Kidney capillary endothelial cell (primary cell): ENCODE measurements at places on chromosomes 4 and X.

DNA sequence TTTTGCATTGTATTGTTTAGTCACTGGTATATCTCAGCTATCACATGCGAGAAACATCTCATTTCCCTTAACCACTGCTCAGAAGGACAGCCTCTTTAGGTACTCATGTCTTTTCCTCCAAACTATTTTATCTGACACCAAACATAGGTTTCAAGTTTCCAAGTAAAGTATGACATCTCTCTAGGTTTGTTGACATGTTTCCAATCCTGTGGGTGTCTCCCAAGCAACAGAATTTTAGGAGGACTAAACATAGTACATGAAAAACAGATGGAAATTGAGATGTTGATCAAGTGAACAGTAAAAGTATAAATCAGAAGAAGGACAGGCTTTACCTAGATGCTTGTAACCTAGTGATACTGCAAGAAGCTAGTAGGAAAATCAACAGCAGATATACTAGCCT lies 371.4 kb downstream of the DTHD1 start:
- no peak for DNase-seq

GRCh38 chr4:57309658-57310057 lies 199.5 kb upstream of the IGFBP7 start:
- no peak for DNase-seq

- DNase-seq = no peak
Observed at GRCh38 chrX:123673813-123674212, 59.0 kb downstream of the THOC2 start.

- DNase-seq = no peak
Observed at GRCh38 chrX:118212817-118213183, 96.2 kb upstream of the KLHL13 start.

- DNase-seq = no peak
Observed at GRCh38 chr4:143559757-143560147, 46.2 kb downstream of the SMARCA5 start.

- no peak for DNase-seq
Observed at GRCh38 chr4:41363384-41363981, 106.8 kb downstream of the UCHL1 start.

DNA sequence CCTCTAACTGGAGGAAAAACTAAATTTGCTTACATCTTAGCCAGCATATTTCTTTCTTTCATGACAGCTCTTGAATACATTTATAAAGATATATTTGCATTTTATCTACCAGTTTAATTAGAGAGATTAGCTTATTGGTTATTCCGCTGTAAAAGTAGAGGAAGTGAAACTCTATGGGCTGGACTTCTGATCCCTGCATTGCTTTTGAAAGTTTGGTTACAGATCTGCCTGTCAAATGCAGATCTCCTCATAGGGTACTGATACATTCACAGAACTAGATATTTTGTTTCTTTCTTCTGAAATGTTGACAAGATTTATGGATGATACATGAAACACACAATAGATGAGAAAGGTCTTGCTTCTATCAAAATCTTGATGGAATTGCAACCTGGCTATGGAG lies 581.4 kb upstream of the AADAT start:
- no peak for DNase-seq

DNA sequence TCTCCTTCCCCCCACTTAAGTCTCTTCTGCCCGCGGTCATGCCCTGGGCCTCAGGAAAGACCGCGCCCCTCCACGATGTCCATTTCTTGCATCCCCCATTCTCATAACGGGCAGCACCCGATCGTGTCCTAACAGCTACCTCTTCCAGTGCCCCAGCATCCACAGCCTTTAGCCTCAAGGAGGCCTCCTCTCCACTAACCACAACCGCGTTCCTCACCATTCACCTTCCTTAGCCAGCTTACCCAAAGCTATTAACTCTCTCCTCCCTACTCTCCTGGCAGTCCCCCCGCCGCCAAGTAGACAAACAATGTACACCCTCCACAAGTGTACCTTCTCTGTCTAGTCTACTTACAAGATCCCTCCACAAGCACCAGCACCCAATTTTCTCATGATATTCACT lies 58.6 kb upstream of the PAGE5 start:
- DNase-seq = no peak

DNA sequence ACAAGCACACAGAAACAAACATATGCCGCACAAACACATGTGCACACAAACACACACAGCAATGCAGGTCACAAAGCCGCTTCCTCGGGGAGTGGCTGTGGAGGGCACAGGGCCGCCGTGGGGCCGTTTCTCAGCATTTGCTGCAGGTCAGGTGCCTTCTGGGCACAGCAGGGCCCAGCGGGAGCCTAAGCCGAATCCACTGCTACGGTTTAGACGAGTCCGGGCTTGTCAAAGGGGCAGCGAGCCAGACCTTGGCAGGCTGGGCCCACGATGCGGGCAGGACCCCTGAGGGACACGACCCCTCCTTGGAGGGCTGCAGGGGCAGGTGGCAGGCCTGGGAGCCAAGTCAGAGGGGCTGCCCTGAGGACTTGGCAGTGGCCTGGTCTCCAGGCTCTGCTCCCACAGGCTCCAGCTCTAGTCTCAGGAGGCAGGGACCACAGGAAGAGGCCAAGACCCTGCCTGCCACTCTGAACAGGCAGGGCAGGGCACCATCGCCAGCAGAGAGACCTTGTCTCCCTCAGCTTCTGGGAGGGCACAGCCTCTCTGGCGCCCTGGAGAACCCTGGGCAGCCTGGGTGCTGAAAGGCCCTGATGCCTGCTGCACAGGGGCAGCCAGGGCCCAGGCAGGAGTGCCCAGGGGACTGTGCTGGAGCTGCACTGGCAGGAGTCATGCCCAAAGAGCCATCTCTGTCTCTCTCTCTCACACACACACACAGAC lies 5.5 kb upstream of the ATP2B3 start:
- no peak for DNase-seq

DNA sequence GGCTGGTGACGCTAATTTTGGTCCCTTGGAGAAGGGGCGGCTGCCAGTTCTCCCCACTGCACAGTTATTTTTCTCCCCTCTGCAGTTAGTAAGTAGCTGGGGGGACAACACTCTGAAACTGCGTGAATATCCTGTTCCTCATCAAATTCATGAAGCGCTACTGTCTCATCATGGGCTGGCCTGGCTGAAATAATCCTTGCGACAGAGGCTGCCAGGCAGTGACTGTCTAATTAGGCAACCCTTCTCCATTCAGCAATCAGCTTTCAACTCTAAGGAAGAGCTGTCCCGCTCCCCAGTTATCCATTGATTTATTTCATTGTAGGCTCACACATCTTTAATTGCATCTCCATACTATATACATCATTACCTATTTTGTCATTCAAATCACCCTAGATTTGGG lies 8.2 kb downstream of the SH3TC1 start:
- DNase-seq = no peak

DNA sequence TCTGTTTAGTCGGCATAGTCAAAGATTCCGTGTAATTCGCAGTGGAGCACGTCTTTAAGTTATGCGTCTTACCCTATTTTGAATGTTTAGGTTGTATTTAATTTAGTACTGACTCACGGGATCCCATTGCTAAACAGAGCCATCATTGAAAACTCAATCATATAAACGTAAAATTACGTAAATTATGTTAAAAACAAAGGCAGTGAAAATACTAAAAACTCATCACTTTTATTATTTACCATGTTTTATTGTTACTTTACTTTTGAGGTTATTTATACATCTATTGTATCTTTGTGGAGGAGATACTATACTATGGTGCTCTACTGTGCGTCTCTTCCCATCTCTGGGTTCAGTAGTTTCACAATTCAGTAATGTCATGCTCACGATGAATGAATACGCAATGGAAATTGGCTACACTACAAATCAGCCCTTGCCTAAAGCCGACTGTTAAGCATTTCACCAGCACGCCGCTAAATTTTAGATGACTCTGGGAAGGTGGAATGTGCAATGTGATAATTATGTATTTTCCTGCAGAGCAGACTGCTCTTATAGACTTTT lies 944 bp downstream of the FUNDC2 start:
- DNase-seq = peak; percentile 5

GRCh38 chrX:54926978-54927377 lies 6.4 kb downstream of the TRO start:
- DNase-seq = no peak

- DNase-seq = no peak
Observed at GRCh38 chr4:37816006-37816405, 10.5 kb upstream of the PGM2 start.

DNA sequence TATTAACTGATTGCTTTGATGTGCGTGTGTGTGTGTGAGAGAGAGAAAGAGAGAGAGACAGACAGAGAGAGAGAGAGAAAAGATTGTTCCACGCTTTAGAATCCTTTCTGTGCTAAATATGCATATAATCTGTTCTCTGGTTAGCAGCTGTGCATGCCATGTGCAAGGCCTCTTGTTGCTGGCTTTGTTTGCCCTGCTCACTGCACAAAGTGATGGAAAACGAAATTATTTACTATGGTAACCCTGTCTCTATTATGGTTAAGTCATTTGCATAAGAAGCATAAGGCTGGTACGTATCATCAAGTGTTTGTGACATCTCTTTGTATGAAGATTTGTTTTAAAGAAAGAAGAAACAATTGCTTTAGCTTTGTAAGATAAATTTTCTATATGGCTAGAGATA lies 190.2 kb upstream of the POF1B start:
- DNase-seq = no peak

- DNase-seq = no peak
Observed at GRCh38 chrX:102846544-102847236, 90.4 kb upstream of the RAB40AL start.

DNA sequence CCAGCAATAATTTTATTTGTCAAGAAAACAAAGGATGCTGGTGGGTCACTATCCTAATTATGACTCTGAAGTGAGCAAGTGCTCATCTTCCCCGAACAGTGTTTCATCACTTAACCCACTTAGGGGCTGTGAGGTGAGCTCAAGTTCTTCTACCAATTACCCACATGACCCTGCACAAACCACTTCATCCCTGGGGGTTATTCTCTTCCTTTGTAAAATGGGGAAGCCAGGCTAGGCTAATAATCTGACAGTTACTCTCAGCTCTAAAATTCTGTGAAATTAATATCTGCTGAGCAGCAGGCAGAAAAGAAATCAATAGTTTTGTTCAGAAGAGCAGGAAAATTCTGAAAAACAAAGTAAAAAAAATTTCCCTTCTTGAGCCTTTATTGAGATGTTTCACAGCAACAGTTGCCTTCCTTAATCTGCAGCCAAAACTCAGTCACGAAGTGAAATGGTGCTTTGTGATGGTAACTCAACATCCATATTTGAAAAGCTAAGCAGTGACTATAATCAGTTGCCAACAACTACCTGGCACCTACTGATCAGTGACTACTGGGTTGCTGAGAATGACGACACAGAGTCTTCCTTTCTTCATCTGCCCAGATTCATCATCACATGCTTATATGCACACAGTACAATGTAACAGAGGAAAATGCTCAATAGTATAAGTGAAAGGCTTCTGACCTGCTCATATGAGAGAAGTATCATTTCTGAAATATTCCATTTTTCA lies 24.1 kb downstream of the ATP8A1 start:
- DNase-seq = no peak

DNA sequence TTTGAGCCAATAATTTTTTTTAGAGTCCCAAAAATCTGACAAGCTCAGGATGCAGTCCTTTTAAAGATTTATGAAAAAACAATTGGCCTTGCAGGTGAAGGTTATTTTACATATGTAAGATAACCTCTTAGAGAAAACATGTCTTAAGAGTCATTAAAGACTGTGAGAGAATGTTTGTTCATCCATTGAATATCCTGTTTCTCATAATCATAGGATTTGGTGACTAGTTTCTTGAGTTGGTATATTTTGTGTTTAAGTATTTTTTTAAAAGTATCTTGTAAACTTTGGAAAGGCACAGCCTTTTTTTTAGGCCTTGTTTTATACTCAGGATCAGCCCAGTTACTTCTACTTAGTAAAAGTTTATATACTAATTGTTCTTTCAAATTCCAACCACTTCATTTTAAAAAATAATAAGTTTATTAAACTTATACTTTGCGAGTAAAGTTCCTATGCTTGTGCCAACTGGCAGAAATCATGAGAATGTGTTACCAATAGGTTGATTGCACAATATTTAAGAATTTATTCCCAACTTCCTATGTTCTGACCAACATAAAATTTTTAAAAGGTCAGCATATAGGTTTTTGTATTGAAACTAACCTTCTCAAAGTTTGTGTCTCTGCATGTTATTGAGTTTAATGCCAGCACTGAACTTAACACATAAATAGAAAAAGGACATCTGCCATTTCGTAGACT lies 40.0 kb upstream of the ARSJ start:
- no peak for DNase-seq

- DNase-seq = no peak
Observed at GRCh38 chr4:68316193-68316969, 33.5 kb downstream of the YTHDC1 start.

- no peak for DNase-seq
Observed at GRCh38 chrX:9534686-9535085, 69.8 kb downstream of the TBL1X start.

- DNase-seq = peak; percentile 21
Observed at GRCh38 chr4:98838977-98839618, 89.8 kb downstream of the EIF4E start.

GRCh38 chrX:72430405-72430968 lies 124.8 kb upstream of the CITED1 start:
- DNase-seq = no peak

- DNase-seq = no peak
Observed at GRCh38 chr4:38310446-38311043, 350.3 kb downstream of the PTTG2 start.

- DNase-seq = no peak
Observed at GRCh38 chrX:119040432-119040831, 32.4 kb upstream of the CT47C1 start.

DNA sequence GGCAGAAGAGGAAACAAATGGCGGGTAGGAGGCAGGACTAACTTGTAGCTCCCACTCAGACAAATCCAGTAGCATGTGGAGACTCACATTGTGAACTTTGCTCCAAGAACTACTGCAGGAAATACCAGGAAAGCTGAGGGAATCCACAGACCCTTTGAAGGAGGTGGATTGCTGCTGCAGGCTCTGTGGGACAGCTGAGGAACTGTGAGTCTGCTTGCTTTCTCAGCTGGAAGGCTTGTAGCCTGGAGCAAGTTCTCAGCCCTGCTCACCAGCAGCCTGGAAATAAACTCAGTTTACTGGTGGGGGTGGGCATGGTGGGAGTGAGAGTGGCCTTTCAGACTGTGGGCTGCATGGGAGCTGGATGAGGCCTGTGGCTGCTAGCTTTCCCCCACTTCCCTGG lies 16.0 kb downstream of the RTL3 start:
- no peak for DNase-seq

GRCh38 chrX:70208479-70208878 lies 26.0 kb upstream of the AWAT1 start:
- DNase-seq = no peak

DNA sequence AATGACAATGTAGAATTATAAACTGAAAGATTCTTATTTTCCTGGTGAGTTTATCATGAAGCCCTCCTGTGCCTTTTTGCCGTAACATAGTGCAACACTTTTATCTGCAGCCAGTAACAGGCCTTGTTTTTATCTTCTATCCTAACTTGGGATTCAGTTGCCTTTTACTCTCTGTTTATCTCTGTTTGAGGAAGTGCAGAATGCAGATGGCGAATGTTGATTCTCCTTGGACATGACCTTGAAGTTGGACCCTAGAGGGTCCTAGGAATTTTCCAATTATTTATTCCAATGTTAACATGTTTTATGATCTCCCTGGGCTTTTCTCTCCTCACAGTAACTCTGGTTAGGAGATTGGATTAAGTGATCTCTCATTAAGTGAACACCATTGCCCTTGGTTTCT lies 165.0 kb downstream of the FMR1NB start:
- no peak for DNase-seq
